ENCODE measurements at places on chromosomes 2 and 18.

GRCh38 chr2:109527079-109527478 lies 86.7 kb downstream of the SEPTIN10 start:
- DNase-seq, result no peak

DNA sequence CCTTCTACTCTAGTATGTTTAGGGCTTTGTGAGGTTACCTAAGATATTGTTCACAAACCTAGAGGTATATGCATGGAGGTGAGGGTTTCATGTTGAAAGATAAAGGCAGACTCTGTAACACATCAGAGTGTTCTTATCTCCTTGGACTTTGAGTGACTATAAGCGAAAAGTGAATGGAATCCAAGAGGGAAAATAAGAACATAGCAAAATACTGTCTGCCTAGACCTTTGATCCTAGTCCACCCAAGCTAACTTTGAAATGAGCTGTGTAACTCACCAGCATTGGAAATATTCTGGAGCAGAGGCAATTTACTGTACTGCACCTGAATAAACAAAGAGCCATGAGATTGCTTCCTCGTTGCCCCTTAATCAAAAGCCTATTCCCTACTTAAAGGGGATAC lies 28.2 kb upstream of the GALNT1 start:
- DNase-seq, result no peak

DNA sequence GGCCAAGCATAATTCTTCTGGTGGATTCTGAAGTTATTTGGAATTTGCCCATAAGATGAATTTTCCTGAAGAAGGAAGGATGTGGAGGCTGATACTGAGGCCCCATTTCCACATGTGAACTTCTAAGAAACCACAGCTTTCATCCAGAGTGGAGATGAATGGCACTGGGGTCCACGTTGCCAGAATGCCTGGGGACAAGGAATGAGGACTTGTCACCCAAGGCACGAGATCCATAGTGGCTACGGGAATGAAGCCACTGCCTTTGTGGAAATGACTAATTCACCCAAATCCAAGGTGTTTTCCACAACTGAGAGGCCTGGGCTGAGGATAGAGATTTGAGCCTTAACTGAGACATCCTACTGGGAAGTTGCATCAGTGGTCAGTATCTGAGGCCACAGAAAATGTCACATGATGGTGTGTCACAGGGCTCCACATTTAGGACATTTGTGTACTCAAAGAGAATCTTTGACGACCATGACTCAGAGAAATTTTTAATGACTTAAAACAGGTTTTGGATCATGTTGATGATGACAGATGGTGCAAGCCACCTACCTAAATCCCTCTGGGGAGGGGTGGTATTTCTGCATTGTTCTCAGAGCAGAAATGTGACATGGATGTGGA lies 286.1 kb downstream of the SOX11 start:
- DNase-seq, result no peak

DNA sequence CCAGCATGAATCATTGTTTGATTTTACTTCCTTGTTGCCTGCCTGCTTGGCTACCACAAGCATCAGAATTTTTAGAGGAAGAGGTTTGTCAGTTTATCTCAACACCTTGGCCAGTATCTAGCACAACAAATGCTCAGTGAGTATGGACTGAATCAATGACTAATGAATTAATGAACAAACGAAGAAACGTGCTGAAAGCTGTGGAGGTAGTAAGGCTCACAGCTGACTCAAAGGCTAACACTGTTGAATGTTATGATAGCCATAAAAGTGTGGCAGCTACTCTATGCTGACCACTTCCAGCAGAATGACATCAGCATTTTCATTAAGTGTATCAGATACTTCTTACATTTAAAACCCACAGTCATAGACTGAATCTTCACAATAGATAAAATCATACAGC lies 543.4 kb downstream of the IRS1 start:
- DNase-seq, result no peak
